ENCODE measurements at places on chromosomes 2 and 18.

DNA sequence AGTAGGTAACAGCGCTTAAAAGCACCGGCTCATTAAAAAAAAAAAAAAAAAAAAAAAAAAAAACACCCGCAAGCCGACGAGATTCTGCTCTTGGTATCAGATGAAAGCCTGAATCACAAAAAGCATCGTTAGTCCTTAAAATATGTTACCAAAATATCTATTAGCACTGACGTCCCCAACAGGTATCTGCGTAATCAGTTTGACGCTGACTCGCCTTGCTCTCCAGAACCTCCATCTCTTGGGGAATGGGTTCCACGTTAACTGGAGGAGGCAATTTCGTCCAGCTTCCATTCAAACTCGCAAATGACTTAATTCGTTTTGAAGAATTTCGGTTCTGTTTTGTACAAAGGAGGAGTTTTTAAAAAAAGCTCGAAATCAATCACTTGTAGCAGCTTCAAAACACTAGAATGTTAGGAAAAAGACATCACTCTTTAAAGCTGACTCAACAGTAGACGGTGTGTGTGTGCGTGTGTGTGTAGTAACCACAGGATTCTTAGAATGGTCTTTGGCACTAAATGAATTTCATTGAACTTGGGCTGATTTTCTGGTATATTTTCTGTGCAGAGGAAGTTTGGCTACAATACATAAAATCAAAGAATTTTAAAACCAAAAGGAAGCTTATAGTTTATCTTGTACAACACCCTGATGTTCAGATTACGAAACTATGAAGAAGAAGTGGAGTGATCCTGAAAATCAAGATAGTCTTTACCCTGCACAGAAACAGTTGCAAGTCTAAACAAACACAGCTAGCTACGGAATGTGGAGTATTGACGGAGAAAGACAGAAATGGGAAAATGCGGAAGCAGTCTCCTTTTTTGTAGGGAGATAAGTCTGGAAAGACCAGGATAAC, 1.1 kb upstream of the PGAP1 start:
- DNase-seq: no peak

- no peak for DNase-seq
Observed at GRCh38 chr2:149364839-149365238, 34.5 kb downstream of the LYPD6 start.

DNA sequence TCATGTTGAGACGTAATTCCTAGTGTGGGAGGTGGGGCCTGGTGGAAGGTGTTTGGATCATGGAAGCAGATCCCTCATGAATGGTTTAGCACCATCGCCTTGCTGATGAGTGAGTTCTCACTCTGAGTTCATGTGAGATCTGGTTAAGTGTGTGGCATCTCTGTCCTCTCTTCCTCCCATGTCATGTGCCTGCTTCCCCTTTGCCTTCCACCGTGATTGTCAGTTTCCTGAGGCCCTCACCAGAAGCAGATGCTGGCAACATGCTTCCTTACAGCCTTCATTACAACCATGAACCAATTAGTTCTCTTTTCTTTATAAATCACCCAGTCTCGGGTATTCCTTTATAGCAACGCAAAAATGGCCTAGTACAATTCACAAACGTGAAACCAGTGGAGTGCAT, 14.6 kb upstream of the MCM6 start:
- no peak for DNase-seq

DNA sequence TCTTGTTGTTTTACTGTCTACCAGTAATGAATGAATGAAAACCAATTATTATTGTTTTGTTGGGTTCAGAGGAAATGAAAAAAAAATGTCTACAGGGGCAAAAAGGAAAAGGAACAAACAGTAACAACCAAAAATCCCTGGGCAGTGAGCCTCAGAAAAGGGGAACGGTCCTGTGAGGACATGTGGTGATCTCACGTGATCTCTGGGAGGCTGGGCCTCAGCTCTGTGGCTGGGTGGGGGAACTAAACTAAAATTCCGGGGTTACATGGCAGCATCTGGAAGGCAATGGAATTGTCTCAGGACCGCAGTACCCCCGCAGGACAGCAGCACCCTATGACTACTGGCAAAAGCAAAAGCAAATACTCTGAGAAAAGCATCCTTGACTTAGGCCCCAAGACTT, 80.1 kb downstream of the AFF3 start:
- no peak for DNase-seq

DNA sequence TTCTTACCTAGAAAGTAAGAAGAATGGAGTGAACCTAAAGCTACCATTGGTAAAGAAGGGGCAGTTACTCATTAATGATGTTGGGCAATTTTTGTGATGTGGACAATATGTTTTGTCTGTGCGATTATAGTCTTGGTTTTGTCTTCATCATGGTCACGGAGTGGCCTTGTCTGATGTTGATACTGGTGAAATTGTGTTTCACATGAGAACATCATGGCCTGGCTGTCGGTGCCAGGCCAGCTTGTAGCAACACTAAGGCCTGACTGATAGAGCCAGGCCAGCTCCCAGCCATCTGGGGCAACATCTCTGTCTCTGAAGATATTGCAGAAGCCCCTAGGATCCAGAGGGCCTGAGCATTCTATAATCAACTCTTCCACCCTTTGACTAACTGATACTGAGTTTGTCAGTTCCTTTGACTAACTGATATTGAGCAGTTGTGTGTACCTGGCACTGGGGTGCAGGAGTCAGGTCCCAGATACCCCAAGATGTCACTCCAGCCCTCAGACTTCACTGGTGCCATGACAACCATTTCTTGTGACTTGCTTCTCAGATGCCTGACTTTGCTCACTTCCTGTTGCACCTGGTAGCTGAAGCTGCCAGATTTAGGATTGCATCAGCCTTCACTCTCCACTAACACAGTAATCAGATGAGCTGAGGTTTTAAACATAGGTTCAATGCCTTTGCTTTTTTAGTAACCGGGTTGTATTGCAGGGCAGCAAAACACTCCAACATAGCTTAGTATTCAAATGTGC, 62.5 kb downstream of the RPIA start:
- no peak for DNase-seq

- DNase-seq: no peak
Observed at GRCh38 chr2:106561803-106562202, 74.6 kb downstream of the CD8B2 start.

GRCh38 chr2:12896318-12896982, 179.7 kb downstream of the TRIB2 start:
- no peak for DNase-seq

DNA sequence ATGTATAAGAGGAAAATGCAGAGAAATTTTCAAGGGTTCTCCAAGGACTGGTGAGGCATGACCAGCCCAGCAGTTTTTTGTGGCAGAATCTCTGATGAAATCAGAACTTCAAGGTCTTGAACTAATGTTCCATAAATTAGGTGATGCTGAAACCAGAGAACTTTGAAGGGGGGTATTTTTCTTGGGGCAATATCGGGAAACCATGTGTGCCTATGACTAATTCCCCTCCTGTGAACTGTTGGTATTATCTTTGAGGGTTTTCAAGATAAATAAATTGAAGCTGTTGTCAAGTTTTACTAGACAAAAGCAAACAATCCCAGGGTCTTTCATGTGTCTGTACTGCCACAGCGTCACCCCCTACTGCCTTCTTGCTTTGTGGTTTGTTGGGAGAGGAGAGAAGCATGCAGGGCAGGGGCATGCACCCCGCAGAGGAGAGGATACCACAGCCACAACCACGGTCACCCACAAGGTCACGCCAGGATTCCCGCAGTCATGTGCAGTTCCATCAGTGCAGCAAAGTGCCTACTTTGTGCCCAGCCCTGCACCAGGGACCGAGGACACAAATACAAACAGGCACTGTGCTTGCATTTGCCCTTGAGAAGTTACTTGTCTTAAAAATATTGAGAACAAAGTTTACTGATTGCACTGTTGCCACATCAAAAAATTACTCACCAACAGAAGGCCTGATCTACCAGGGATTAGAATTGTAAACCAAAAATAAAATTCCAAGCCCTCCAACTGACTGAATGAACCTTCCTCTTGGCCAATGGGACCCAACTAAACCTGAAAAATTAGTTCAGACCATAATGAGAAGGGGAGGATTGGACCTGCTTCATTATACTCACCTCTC, 413.3 kb upstream of the TRIB2 start:
- no peak for DNase-seq

Data from mesothelial cell of epicardium (in vitro differentiated cells).